ENCODE measurements at places on chromosomes 2 and 18.

- peak; percentile 32 for DNase-seq
These were observed 16.3 kb downstream of the ST6GAL2 start for GRCh38 chr2:106869512-106870275.

GRCh38 chr2:17706845-17707244 is 46.8 kb downstream of the SMC6 start:
- no peak for DNase-seq

DNA sequence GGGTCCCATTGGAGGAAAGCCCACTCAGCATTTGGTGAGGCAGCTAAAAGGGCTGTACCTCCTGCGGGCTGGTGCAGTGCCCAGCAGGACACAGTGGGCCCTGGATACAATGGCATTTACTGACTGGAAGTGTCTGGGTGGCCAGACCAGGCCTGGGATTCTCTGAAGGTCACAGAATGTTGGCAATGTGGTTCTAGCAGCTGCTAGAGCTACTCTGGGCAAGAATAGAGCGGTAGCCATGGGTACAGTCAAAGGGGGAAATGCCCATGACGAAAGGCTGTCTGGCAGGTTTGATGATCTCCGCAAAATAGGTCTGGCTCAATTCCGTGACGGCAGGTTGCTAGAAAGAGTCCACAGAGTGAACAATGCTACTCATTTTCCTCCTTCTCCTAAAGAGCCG is 241.8 kb downstream of the AFF3 start:
- DNase-seq = no peak

DNA sequence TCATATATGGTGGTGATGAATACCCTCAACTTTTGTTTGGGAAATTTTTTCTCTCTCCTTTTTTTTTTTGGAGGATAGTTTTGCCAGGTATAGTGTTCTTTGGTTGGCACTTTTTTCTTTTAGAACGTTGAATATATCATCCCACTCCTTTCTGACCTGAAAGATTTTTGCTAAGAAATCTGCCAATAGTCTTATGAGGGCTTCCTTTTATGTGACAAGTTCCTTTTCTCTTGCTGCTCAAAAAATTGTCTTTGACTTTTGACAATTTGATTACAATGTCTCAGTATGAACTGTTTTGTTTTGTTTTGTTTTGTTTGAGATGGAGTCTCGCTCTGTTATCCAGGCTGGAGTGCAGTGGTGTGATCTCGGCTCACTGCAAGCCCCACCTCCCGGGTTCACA is 21.5 kb downstream of the GNAL start:
- DNase-seq = no peak

GRCh38 chr2:239177325-239177724 is 223.5 kb downstream of the HDAC4 start:
- no peak for DNase-seq

DNA sequence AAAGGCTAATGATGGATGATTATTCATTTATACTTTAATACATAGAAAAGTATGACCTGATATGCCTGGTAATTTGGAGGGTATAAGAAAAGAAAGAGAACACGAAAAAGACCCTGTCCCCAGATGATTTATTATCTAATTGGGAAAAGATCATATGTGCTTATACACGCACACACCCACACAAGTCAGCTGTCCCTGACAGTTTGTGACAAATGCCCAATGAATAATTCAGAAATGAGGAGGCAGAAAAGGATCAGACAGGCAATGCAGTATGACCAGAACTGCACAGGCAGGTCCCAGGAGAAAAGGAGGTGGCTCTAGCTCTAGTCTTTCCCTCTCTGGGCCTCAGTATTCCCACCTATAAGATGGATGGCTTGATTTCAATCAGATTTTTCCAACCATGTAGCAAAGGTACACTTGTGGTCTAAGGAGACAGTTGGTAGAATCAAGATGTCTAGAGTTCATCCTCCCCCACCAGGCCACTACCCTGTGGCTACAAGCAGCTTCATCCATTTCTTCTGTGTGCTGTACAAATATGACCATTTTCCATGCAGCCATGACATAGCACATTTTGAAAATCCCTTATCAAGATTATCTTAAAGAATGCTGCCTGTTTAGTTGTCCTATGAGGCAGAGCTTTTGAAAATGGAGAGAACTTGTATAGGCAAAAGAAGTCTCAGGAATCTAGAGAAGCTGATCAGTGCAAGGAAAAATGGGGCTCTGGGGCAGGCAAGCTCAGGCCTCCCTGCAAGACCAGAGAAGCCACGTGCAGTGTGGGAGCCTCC is 19.7 kb downstream of the CYRIA start:
- DNase-seq = no peak

DNA sequence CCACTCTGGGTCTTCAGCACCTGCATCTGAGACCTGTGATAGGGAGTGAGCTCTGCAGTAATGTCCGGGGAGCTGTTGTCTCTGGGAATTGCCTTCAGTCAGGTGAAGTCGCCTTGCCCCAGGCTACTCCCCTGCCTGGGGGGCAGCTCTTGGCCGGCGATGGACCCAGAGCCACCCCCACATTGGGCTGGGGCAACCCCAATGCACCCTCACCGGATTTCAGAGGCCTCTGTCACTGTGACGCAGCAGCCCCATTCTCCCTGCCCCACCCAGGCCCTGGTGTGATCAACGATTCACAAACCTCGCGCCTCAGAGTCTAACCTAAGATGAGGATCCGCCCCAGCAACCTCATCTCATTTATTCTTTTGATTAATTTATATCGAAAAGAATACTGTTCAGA is 303.6 kb downstream of the NDUFA10 start:
- no peak for DNase-seq

GRCh38 chr2:36376319-36376765 is 20.8 kb downstream of the CRIM1 start:
- peak; percentile 89 for DNase-seq

DNA sequence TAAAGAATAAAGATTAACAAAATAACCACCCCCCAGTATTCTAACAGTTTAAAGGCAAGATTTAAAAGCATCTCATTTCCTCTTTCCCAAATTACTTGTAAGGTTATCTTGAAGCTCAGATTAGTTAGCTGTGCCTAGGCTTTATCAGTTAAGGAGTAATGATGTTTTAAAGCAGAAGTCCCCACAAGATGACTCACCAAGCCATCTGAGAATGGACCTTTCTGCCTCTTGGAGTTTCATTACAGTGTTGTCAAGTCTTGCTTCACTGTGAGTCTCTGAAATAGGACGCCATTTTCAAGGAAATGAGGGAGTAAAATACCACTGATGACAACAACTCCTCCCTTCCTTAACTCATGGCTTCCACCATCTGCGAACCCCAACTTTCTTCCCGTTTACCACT is 35.9 kb downstream of the ZNF385B start:
- no peak for DNase-seq
